Aorta (tissue), 5 donors: ENCODE measurements at places on chromosomes 7 and 10. TPM values are rescaled to one million over a fixed set of nuclear protein-coding genes. Genes with fewer than 3 reads are reported as not detected.

The CPA2 gene
- polyA plus RNA-seq, result 2.8 TPM

DNA sequence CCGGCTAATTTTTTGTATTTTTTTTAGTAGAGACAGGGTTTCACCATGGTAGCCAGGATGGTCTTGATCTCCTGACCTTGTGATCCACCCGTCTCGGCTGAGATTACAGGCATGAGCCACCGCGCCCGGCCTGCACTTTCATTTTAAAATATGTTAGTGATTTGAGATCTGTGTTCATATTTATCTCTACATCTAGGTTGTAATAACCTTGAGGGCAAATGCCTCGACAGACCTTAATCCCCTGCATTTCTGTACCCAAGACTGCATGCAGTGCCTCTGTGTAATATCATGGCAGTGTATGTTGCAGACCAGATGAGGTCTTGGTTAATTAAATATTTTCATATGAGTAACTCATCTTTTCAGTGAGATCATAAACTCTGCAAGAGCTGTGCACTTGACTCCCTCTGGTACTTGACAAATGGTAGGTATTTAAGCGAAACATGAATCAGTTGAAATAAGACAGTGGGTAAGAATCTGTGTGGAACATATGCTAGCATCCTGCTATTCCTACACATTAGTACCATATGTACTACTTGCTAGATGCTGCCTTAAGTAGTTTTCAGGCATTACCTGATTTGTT lies 673.9 kb upstream of the ANKRD30A start:
- no peak for DNase-seq

DNA sequence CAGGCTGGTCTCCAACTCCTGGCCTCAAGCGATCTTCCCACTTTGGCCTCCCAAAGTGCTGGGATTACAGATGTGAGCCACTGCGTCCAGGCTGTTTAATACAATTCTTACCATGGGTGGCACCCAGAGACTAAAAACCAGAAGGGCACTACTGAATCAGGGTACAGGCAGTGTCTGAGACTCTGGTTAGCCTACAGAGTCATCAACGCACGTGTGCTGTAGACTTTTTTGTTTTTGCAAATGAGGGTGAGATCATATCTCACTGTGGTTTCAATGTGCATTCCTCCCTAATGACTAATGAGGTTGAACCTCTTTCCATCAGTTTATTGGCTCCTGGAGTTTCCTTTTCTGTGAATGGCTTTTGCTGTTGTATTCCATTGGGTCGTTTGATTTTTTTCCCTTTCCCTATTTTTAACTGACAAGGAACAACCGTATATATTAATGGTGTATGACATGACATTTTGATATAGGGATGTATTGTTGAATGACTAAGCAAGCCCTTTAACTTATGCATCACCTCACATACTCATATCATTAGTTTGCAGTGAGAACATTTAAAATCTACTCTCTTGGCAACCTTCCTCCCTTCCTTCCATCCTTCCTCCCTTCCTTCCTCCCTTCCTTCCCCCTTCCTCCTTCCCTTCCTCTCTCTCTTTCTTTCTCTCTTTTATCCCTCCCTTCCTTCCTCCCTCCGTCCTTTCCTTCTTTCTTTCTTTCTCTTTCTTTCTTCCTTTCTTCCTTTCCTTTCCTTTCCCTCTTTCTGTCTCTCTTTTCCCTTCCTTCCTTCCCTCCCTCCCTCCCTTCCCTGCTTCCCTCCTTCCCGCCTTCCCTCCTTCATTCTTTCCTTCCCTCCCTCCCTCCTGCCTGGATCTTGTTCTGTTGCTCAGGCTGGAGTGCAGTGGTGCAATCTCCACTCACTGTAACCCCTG lies 9.3 kb upstream of the TMEM270 start:
- DNase-seq, result no peak

The SUN3 gene
- not detected for polyA plus RNA-seq

GRCh38 chr7:92691578-92691977 lies 101.4 kb upstream of the FAM133B start:
- no peak for DNase-seq

DNA sequence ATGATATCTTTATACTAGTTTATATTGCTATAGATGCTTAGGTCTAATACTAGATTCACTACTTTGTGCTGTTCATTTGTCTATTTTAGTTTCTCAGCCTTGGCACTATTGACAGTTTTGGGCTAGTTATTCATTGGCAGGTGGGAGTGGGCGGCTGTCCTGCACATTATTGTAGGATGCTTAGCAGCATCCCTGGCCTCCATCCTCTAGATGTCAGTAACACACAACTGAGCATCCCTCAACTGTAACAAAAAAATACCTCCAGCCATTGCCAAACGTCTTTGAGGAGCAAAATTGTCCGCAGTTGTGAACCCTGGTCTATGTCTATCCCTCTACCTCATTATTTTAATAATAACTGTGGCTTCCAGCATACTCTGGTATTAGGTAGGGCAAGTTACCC lies 34.4 kb upstream of the PNLIP start:
- no peak for DNase-seq

- peak; percentile 73 for DNase-seq
Observed at GRCh38 chr7:131502810-131503508, 53.5 kb downstream of the PODXL start.

GRCh38 chr7:818031-818699 lies 14.1 kb upstream of the SUN1 start:
- peak; percentile 20 for DNase-seq

The EDRF1 gene
- polyA plus RNA-seq, result 23.6 TPM

DNA sequence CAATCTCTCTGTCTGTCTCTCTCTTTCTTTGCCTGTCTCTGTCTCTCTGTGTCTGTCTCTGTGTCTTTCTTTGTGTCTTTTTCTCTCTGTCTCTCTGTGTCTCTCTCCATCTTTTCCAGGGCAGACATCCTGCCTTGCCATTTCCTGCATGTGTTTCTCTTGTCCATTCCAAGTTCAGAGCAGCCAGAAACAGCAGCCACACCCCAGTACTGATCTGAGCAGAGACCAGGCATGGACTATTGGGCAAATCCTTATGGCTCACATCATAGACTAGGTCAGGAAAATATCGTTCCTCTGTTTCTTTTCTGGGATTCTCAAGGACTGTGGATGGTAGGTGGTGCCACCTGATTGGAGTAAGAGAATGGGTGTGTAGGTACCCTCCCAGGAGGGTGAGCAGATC lies 95.8 kb downstream of the RAMP3 start:
- DNase-seq, result no peak

GRCh38 chr7:55237156-55237893 lies 127.8 kb upstream of the LANCL2 start:
- DNase-seq, result no peak

DNA sequence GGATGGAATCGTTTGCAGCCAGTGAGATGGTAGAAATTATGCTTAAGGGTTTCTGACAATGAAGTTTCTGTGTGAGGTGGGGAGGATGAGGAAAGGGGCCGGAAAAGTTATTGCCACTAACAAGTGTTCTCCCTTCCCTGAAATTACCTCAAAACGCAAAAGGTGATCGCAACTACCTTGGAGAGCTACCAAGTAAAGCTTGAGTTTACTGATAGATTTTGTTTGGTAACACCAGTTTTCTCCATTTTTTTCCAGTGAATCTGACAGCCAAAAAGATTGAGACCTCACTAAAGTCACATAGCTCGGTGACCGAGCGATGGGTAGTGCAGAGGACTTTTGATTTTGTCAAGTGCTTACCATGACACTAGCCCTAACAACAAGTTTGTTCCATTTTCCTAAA lies 1.6 kb downstream of the SUV39H2 start:
- no peak for DNase-seq

GRCh38 chr7:99132595-99133321 lies 11.2 kb downstream of the SMURF1 start:
- no peak for DNase-seq

DNA sequence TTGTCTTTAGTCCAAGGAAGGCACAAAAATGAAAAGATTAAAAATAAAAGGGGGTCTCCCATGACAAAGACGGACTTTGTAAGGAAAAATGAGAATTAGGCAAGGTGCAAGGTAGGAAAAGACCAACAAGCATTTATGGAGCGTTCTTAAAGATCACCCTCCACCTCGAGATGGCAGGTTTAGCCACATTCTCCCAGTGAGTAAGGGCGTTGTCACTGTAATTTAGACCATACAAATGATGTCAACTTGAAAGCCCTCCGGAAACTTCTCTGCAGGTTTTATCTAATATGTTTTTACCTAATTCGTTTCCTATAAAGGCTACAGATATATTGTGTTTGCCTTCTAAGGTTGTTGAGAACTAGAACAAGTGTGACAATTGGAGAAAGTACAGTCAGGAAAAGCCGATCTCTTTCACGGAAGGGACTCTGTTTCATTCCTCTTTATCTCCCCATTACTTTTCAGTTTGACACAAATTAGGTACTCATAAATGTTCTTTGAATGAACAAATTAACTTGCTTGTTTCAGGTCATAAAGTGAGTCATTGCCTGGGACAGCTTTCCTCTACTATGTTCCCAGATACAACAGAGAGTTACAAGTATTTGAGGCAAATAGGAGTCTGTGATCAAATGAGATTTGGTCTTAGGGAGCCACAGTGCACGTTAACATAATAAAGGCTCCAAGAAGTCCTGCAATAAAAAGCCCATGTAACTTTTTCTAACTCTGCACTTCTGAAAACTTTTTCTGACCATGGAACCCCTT lies 102.6 kb upstream of the HABP2 start:
- DNase-seq, result no peak

GRCh38 chr10:27607591-27607990 lies 103.5 kb downstream of the RAB18 start:
- no peak for DNase-seq

The KCTD7 gene
- 10.8 TPM for polyA plus RNA-seq

DNA sequence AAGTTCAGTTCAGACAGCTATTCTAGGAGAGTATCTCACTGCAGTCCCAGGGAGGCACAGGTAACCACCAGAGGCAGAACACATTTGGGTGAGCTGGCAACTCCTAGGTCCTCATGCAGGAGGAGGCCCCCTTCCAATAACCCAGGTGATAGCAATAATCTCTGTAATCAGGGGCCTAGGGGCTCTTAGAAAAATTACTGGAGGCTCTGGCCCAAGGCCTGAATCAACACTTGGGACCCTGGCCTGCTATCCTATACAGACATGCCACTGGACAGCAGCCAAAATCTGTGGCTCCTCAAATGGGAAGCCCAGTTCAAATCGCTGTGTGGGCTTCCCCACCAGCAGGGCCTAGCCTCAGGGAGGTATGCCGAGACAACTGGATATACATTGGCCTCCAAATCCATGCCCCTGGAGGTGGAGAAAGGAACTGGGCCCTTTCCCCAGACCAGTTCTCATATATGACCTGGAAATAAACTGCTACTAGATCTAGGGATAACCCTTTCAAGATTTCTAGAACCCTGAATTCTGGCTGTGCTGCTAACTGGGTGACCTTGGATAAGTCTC lies 1.6 kb downstream of the AVPI1 start:
- no peak for DNase-seq

DNA sequence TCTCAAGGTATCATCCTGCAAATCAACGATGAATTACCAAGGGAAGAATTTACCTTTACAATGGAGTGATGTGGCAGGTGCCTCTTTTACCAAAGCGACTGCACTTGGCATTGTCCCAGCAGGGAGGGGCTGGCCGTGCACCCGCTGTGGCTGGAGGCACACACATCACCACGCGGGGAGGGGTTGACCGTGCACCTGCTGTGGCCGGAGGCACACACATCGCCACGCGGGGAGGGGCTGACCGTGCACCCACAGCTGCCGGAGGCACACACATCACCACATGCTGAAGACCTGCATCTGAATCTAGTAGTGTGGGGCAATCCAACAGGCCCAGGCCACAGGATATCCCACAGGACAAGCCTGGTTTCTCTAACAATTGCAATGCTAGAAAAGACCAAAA lies 493.5 kb downstream of the DNAJB6 start:
- DNase-seq, result peak; percentile 52

- peak; percentile 24 for DNase-seq
Observed at GRCh38 chr7:119783799-119784198, 489.2 kb upstream of the KCND2 start.

The PRKCQ gene
- polyA plus RNA-seq, result not detected

DNA sequence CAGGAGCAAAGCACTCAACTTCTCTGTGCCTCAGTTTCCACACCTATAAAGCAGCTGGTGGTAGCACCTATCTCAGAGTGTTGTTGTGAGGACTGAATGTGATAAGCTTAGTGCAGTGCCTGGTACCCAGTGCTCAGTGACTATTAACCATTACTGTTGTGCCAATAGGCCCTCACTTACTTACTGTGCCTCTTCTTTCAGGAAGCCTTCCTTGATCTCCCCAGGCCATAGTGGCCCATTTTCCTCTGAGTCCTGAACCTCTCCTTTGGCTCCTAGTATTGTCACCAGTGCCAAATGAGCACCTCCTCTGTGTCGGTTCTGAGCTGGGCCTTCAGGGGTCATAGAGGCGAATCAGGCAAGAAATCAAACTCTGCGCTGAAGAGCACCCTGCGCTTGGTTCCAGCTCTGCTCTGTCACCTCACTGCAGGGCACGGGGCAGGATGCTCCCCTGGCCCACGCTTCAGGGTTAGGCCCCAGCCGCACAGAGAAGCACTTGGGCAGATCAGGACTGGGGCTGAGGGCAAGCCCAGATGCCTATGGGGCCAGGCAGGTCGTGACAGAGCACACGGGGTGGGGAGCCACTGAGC lies 2.5 kb downstream of the CALHM1 start:
- DNase-seq, result no peak

DNA sequence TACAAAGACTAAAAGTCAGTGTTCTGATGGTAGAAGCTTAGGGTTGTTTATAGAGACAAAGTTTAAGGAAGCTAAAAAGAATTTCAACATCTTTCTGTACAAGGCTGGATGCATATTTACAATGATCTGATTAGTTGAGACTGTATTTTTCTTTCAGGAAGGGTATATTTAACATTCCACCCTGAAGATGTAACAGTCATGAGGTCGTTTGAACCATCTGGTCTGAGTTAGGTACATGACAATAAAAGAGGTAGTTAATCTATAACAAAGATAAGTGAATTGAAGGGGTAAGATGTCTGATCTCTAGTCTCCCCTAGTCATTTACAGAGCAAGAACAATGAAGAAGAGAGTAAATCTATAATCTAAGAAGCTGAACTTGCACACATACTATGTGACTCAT lies 821.2 kb downstream of the CNTNAP2 start:
- DNase-seq, result no peak
